ENCODE measurements at places on chromosomes 3 and 15.

- DNase-seq = peak; percentile 85
These were observed 228.2 kb upstream of the ZPLD1 start for GRCh38 chr3:102206511-102207031.

DNA sequence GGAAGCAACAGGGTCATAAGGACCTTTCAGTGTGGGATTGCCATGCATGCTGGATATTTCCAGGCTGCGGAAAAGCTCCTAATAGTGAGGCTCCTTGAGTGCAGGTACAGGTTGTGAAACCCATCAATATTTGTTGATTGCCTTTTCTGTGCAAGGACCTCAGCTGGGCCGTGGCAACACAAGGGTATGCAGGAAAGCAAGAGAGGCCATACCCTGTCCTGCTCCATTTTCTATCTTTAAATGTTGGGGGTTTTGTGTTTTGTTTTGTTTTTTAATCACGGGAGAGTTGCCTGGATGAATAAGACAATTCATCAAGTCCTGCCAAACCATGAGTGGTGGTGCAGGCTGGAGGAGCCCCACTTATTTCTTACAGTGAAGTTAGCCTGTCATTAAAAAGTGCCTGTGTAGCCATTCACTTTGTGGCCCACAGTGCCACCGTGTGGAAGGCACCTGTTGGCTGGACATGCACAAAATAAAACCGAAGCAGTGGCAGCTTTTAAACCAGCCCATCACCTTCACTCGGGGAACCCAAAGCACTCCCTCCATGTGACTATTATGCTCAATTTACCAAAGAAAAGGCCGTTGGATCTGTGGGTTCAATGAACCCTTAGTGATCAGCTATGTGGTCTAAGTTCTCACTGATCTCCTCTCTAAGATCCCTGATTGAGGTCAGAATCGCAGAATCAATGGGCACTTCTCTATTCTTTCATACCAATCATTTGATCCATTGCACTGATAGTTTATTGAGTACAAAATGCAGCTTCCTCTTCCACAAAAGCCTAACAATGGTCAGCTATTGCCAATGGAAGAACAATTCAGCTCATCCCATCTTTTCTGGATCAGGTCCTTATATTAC lies 42.2 kb downstream of the CLDN18 start:
- peak; percentile 55 for DNase-seq

GRCh38 chr3:53753518-53754183 lies 92.6 kb downstream of the CHDH start:
- peak; percentile 41 for DNase-seq

DNA sequence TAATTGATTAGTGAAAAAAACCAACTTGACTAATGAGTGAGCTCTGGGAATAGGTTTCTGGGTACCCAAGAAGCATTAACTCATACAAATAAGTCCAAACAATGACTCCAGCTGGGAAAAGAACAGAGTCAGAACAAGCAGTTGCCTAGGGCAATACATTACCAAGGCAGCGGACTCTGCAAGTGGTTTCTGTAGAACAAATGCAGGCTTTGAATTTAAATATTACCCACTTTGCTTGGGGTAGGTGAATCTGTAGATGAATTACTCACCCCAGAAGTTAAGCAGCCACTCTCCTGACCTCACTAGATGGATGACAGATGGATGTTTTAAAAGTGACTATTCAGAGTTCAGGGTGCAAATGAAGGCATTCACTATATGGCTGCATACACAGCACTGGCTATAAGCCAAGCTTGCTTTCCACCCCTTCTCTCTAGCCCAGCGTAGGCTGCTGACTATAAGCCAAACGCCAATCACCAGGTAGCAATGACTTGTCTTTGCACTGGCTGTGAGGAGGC lies 73.1 kb upstream of the BHLHE40 start:
- peak; percentile 100 for DNase-seq

GRCh38 chr15:88118035-88118434 lies 138.5 kb downstream of the NTRK3 start:
- no peak for DNase-seq

- no peak for DNase-seq
These were observed 243.3 kb downstream of the FAM43A start for GRCh38 chr3:194928831-194929577.

DNA sequence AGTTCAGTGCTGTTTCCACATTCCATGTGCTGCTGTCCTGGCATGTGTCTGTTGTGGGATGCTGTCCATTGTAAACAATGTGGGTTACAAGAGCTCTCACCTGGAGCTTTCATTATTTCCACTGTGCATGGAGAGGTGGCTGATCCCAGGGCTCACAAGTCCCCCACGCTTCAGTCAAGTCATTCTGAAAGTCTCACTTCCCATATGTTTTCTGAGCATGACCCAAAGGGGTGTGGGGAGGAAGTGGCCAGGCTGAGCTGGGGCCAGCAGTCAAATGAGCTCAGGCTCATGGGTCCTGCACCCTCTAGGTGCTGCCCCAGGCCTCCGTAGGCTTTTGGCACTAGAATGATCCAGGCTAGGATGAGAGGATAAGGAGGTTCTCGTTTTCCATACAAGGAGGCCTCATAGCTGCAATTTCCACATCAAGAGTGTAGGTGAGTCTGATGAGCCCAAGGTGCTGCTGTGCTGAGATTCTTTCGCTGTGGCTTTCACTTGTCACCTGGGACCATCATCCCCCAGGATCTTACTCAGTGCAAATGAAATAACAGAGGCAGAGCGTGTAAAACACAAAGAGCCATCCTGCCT lies 22.0 kb downstream of the STARD5 start:
- DNase-seq = no peak

DNA sequence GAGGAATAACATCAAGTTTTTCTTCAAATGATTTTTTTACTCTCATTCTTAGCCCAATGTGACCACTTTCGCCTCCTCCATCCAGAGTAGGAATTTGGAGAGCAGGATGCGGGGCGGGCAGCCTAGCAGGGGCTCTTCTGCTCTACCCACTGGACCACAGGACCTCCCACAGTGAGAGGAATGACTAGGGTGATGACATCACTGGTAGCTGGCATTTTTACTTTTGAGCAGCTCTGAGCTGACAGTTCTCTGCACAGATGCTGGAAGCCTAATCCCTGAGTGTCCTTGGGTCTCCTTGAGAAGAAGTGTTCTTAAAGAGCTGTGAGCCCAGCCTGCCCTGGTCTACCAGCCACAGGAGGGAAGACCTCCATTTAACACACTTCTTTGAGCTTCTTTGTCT lies 1.4 kb upstream of the HCN4 start:
- DNase-seq = peak; percentile 7

DNA sequence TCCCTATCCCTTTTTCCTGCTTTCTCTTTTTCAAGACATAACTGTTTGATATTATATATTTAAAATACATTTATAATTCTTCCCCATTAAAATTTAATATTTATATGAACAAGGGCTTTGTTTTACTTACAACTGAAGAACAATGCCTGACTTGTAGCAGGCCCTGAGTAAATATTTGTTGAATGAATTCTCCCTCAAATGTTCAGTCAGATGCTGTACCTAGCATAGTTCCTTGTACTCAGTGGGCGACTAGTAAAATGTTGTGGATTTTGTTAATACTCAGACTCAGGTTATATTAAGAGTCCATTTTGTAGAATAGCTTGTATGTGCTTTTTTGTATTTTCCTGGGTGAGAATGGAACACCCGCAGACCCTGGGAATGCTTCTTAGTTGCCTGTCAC lies 69.1 kb downstream of the SEC22A start:
- DNase-seq = no peak

DNA sequence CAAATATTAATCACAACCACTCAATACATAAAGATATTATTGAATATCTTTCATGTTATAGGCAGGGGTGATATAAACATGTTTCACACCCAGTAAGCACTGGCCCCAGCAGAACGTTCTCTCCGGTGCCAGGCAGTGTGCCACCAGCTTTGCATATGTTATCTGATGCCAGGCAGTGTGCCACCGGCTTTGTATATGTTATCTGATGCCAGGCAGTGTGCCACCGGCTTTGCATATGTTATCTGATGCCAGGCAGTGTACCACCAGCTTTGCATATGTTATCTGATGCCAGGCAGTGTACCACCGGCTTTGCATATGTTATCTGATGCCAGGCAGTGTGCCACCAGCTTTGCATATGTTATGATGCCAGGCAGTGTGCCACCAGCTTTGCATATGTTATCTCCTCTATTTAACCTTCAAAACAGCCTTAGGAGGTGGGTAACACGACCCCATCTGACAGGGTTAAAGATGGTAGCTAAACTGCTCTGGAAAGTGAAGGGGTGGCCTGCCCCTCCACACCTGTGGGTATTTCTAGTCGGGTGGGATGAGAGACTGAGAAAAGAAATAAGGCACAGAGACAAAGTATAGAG lies 6.9 kb downstream of the MUC20 start:
- no peak for DNase-seq

DNA sequence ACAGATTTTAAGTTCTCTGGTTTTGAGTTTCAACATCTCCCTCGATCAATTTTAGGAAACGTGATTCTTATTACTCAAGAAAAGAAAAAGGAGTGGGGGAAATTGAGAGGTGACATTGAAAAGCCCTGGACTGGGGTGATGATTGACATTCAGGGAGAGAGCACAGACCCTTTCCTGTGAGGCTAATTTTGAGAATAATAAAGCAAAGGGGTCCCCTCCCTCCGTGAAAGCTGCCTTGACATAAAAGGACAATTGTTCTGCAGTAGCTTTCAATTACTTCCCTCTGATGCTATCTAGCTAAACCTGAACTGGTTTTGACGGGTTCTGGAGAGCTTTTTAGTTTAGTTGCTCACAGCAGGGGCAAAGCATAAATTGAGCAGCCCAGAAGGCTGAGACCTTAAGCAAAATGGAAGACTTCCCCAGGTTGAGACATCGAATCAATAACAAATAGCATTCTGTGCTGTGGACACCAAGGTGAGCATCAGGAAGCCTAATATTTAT lies 14.4 kb upstream of the CMTM8 start:
- no peak for DNase-seq

DNA sequence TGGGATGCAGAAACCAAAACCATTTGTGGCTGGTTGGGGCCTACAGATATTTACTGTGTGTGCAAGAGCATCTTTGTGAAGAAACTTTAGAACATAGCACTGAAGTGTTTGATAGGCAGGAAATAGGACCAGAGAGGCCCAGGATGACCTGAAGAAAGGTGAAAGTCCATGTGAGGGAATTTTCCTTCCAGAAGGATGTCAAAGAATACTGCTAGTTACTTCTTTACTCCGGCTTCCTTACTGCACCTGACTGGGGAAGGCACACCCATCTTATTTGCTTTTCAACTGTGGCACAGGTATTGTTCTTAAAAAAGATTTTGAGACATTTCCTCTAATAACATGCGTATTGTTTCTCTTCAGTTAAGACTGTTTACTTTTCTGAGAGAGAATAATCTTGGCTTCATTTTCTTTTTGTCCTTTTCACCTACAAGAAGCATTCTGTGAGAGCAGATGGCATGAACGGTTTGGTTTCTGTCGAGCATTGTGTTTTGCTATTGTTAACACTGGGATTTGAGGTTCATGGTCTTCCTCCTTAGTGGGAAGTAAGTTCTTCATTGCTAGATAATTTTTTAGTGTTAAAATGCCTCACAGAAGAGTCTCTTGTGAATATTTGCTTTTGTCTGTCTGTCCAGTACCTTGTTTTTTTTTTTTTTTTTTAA lies 71.5 kb downstream of the SLCO3A1 start:
- DNase-seq = no peak

- DNase-seq = no peak
These were observed 722.1 kb upstream of the DPPA4 start for GRCh38 chr3:110059431-110059830.

All from bronchial epithelial cell (primary cell).